ENCODE measurements at places on chromosomes 1 and 21.

- DNase-seq, result no peak
Observed at GRCh38 chr1:115286431-115287205, 51.4 kb downstream of the NGF start.

DNA sequence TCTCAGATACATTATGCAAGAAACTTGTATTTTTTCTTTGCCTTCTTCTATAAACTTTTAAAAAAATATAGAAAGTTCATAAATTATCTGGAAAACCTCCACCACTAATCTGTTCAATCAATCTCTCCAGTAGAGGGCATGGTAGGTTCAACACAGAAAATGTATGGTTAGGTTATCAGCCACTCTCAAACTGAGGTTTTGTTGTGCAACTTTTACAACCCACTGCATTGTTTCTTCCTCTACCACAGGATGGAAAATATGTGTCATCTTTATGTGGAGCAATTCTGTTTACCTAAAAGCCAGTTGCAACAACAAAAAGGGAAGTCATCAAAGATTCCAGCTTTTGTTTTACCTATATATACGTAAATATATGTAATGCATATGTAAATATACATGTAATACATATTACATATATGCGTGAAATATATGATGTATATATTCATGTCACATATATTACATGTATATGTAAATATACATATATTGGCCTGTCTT, 3.0 kb upstream of the RGS2 start:
- peak; percentile 71 for DNase-seq

DNA sequence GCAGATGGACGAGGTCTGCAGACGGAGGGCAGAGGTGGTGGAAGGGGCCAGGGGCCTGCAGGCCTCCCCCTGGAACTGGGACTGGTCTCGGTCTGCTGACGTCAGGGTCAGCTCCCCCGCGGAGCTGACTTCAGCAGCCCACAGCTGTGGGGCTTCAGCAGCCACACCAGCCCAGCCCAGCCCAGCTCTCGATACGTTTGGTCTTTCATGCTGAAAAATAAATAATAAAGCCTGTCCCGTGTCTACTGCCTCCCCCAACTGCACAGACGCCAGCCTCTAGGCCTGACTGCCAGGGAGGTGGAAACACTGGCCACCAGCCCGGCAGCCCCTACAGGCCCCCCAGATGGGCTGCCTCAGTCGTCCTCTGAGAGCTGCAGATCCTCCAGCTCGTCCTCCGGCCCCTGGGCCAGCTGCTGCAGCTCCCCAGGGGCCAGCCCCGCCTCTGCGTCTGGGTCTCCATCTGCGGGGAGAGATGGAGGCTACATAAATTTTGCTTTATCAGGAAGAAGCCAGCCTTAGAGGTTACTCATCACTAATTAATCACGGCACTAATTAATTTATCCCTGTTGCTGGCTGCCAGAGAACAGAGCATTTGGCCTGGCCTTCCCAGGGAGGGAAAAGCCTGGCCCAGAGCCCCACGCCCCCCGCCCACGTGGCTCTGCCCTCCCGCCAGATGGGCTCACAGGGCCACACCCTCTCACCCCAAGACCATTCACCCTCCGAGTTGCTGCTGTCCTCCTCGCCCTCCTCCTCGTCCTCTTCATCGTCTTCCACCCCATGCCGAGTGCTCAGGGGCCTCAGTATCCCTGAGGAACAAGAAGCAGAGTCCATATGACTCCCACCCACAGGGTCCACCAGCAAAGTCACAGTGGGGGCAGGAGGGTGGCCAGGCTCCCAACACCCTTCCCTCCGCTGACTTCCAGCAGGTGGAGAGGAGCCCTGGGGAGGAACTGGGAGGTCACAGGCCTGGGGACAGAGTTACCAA, 14.4 kb downstream of the NOC2L start:
- DNase-seq, result no peak

- DNase-seq, result no peak
Observed at GRCh38 chr1:13764588-13765332, 64.8 kb downstream of the PRDM2 start.

DNA sequence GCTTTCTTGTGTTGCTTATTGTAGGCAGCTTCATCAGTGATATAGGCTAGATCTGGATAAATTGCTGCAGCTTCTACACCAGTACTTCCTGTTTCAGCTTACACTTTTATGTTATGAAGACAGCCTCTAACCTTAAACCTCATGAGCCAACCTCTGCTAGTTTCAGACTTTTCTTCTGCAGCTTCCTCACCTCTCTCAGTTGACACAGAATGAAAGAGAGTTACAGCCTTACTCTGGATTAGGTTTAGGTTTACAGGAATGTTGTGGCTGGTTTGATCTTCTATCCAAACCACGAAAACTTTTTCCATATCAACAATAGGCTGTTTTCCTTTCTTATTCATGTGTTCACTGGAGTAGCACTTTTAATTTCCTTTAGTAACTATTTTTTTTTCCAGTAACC, 76.9 kb upstream of the RNPC3 start:
- no peak for DNase-seq

- peak; percentile 47 for DNase-seq
Observed at GRCh38 chr1:24688621-24689195, 45.6 kb downstream of the SRRM1 start.

DNA sequence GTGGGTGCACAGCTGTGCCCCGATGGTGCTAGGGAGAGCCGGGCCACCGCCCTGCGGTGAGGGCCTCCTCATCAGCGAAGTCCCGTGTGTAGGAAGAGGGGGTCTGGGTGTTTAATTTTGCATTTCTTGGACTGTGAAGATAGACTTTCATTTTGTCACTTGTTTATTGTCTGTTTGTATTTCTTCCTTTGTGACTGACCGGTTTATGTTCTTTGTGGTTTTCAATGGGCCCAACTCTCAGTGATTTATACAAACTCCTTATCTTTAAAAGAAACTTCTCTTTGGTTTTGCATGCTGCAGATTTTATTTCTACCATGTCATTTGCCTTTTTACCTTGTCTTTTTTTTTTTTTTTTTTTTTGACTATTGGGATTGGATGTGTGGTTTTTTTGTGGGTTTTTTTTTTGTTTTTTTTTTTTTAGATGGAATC, 65.1 kb downstream of the COL18A1 start:
- peak; percentile 66 for DNase-seq

- no peak for DNase-seq
Observed at GRCh38 chr1:198157847-198158725, 1.3 kb downstream of the NEK7 start.

GRCh38 chr21:29342363-29342957, 43.7 kb downstream of the BACH1 start:
- DNase-seq, result peak; percentile 89

DNA sequence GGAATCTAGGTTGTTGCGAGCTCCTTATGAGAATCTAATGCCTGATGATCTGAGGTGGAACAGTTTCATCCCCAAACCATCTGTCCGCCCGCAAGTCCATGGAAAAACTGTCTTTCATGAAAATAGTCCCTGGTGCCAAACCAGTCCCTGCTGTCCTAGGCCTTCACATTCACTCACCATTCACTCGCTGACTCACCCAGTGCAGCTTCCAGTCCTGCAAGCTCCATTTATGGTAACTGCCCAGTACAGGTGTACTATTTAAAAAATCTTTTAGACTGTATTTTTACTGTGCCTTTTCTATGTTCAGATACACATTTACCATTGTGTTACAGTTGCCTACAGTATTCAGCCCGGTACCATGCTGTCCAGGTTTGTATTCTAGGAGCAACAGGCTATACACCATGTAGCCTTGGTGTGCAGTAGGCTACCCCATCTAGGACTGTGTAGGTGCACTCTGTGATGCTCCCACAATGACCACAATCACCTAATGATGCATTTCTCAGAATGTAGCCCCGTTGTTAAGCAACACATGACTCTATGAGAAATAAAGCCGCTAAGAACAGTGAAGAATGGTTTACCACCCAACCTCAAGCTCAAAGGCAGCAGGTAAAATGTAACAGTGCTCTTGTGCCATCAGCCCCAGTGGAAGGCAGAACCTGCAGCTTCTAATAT, 2.4 kb downstream of the ECHDC2 start:
- DNase-seq, result no peak
